GM12891 (cell line): ENCODE measurements at places on chromosomes 7 and 10.

DNA sequence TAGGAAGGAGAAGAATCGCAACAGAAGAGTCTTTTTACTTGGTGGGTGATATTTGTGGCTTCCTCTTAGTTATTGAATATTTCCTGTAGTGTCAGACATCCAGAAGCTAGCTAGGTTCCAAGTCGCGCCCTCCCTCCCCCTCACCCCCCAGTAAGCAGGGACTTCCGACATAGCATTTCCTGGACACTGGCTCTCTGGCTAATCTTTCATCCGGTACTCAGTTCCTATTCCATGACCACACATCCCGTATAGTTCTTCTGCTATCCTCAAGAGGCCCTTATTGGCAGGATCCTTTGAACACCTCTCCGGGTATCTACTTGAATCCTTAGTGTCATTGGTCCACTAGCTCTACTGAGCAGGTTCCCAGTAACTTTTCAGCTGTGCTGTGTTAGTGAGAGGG is 167.8 kb downstream of the HDAC9 start:
- no peak for DNase-seq

- no peak for DNase-seq
Measured at GRCh38 chr7:94145602-94146001, 141.4 kb upstream of the BET1 start.

GRCh38 chr10:119190353-119190752 is 11.7 kb upstream of the PRDX3 start:
- no peak for DNase-seq

DNA sequence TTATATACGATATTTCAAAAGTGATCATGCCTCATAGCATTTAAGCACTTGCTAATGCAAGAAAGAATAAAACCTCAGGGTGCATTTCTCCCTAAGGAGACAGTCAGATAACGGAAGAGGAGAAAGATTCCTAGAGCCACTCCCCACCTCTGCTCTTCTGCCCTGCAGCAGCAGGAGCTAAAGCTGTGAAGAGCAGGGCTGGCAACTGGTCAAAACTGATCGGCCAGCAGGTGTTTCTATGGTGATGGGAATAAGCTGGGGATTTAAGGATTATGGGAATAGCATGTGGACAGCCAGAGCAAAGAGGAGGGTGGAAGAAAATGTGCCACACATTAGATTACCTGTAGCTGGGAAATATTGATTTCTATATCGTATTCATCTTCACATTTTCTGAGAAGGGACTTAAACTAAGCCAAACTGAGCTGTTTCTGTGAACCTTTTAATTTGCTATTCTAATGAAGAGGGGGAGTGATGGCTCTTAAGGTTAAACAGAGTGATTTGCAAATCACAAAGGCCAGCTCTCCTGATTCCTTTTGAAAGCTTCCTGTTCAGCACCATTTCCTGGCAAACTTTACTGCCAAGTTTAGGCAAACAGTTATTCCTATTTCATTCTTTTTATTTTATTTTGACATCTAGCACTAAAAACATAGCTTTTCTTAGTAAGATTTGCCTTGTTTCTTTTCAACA is 268.9 kb upstream of the PFKP start:
- no peak for DNase-seq

GRCh38 chr7:125074141-125074540 is 144.5 kb upstream of the POT1 start:
- DNase-seq = no peak

GRCh38 chr7:69668339-69668870 is 70.1 kb downstream of the AUTS2 start:
- DNase-seq = no peak

DNA sequence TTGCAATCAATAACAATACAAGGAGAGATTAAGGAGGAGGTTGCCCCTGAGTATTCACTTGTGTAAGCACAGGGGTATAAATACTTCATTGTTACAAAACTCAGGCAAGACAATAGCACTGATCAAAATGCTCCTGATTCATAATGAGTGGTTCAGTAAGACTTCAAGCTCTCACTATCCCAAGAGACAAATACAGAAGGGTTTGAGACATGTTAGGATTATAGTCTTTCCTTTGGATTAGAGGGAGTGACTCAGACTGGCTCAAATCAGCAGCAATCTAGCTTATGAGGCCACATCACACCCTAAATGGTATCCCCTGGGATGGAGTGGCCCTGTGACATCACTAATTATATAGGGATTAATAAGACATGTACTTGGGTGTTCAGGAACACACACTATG is 167.2 kb upstream of the HGF start:
- DNase-seq = no peak

- no peak for DNase-seq
Measured at GRCh38 chr7:7329326-7329725, 147.0 kb downstream of the C1GALT1 start.

GRCh38 chr7:21125297-21125696 is 302.6 kb upstream of the SP4 start:
- DNase-seq = no peak

- no peak for DNase-seq
Measured at GRCh38 chr7:68840991-68841390, 757.3 kb upstream of the AUTS2 start.

GRCh38 chr10:17652585-17652984 is 8.6 kb downstream of the STAM start:
- DNase-seq = no peak

- no peak for DNase-seq
Measured at GRCh38 chr10:132735341-132735775, 50.6 kb downstream of the NKX6-2 start.

DNA sequence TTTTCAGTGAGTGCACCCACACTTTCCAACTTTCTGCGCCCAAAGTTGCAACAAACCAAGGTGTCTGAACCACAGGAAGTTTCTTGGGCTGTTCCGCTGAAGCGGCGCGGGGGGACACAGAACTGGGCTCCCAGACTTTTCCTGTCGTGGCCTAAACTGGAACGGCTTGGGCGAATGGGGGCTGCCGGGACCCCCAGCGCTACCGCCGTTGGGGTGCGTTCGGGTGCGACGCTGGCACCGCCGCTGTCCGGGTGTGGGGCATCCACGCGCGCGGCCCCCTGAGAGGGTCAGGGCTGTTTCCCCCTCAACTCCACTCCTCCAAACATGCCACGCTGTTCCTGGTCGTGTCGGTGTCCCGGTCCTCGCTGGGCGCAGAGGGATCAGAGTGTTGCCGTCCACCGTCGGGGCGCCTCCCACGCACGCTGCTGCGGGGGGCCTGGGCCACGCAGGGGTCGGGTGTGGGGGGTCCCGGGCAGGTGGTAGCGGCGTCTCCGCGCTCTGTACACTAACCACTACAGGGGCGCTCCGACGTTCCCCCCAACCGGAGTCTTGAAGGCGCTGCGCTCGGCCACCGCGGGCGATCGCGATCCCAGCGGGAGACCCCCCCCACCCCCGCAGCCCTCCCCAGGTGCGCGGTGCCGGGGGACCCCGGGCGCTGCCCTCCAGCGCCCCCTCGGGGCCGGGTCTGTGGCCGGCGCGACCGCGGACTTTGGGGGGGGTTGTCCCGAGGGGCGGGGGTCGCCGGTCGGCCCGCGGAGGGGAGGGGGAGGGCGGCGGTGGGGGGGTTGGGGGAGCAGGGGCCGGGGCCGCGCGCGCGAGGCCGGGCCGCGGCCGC is 2.2 kb upstream of the CUX1 start:
- DNase-seq = no peak

GRCh38 chr7:19307554-19307953 is 162.3 kb upstream of the FERD3L start:
- DNase-seq = no peak

DNA sequence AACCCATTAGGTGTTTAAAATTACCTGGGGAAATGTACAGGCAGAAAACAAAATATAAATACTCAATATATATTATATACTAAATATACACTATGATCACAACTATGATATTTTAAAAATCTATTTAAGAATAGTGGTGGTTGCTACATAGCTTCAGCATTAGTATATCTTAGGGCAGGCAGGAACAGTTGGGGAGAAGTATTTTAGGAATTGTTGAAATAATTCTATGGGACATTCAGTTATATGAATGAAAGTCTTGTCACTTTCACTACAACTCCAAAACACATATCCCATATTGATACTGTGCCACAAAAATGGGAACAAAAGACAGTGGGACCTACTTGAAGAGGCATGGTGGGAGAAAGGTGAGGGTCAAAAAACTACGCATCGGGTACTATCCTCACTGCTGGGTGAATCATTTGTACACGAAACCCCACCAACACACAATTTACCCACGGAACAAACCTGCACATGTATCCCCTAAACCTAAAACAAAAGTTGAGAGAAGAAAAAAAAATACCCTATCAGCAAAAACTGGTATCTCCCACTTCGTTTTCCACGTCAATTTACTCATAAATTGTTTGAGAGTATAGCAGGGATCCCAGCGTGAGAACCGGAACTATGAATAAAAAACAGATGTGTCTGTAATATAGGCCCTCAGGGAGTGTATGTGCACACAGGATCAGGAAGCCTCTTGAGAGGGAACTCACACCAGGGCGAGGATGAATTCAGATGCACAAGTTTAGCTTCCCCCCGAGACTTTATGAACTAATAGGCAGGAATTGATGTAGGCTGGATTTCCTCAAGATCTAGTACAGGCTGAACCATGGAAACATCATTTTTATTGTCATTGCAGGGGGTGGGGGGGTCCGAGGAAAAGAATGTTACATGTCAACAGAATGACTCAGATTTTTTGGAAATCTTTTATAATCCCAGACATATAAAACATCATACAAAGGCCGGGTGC is 16.2 kb downstream of the SLC16A12 start:
- no peak for DNase-seq

- no peak for DNase-seq
Measured at GRCh38 chr7:151490456-151491105, 29.1 kb downstream of the RHEB start.

- DNase-seq = no peak
Measured at GRCh38 chr10:106925191-106925590, 239.3 kb downstream of the SORCS1 start.

- DNase-seq = peak; percentile 2
Measured at GRCh38 chr10:108358912-108359311, 1194.4 kb upstream of the SORCS1 start.

GRCh38 chr10:116775488-116776400 is 33.4 kb upstream of the HSPA12A start:
- no peak for DNase-seq

GRCh38 chr7:80781146-80781545 is 137.7 kb downstream of the SEMA3C start:
- no peak for DNase-seq

GRCh38 chr7:139389774-139390173 is 30.1 kb downstream of the LUC7L2 start:
- DNase-seq = no peak

GRCh38 chr10:122279725-122280141 is 8.6 kb downstream of the BTBD16 start:
- DNase-seq = no peak

DNA sequence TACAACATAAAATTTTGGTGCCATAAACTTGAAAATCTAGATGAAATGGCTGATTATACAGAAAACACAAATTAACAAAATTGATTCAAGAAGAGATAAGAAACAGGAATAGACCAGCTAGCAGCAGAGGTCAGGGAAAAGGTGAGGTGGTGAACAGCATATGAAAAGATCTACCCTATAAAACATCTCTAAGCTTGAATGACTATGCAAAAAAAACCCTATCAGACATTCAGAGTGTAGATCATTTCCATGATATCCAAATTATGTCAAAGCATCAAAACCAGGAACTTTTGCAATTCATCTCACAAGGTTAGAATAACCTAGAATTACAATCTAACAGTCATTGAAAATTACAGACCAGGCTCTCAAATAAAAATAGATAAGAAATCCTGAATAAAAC is 14.6 kb upstream of the BPGM start:
- DNase-seq = no peak

- peak; percentile 27 for DNase-seq
Measured at GRCh38 chr7:77415476-77415822, 700 bp downstream of the GSAP start.

DNA sequence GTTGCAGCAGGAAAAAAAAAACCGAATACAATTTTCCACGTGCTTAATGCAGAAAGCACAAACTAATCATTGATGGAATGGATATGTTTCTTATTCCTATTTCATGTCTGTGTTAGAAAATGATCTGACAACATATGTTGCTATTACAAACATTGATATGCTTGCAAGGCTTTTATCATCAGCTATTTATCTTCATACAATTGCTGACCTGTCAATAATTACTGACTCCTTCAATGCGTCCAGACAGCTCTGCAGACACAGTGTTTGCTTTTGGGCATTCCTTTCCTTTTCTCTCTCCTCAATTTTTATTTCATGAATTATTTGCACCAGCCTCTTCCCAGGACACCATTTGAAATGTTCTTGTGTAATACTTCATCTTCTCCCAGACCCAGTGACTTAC is 246.2 kb downstream of the SEC23IP start:
- no peak for DNase-seq

GRCh38 chr10:116487522-116488430 is 58.0 kb upstream of the PNLIP start:
- no peak for DNase-seq

- no peak for DNase-seq
Measured at GRCh38 chr10:69494626-69495558, 43.6 kb downstream of the TSPAN15 start.

DNA sequence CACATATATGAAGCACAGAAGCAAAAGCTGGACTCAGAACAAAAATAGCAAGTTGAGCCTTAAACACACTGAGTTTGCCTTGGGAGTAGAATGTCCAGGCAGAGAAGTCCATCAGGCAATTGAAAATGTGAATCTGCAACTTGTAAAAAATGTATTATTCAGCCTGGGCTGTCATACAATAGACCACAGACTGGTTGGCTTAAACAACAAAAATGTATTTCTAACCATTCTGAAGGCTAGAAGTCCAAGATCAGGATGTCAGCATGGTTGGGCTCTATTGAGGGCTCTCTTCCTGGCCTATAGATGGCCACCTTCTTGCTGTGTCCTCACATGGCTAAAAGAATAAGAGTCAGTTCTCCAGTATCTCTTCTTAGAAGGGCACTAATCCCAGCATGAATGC is 76.5 kb upstream of the CAPZA2 start:
- DNase-seq = no peak

GRCh38 chr7:149624006-149624405 is 126.4 kb upstream of the ZNF746 start:
- peak; percentile 30 for DNase-seq
